Stimulated activated CD4-positive, alpha-beta T cell treated with anti-CD3 and anti-CD28 coated beads, Interleukin-12 subunit alpha, Interleukin-12 subunit beta, amount 100 ng/mL, for 48 hours (primary cell): ENCODE measurements at places on chromosomes 13 and 19.

GRCh38 chr13:57302604-57303003 lies 135.6 kb downstream of the PRR20E start:
- no peak for DNase-seq

DNA sequence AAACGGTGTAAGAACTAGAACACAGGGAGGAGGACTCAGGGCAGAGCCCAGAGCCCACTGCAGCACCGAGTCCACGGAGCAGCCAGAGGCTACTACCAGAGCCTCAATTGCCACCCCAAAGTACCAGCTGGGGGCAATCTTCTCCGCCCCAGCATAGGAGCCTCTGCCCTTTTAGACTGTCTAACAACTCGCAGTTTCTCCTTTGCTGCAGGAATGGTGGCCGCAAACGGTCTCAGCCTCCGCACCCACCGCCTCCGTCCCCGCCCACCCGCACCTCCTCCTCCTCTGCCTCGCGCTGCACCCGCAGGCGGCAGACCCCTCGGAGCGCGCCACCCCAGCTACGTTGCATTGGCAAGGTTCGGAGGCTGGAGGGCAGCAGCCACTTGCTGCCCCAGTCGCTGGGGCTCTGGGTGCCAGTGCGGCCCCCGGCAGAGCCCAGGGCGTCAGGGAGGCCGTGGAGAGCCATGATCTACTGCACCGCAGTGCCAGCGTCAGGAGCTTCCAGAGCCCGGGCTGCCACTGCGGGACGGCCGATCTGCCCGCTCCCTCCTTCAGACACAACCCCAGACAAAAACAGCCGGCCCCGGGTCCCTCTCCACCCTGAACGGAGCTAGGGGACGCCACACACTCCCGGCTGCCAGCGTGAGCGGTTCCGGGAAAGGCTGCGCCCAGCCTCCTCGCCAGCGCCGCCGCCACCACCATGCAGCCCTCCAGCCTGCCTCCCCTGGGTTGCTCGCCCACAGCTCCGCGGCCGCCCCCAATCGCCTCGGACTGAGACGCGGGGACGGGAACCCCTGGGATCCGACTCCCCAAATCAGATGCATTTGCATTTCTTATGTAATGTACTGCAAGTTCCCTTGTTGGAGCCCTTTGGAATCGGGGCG lies 1.8 kb downstream of the FGF14 start:
- no peak for DNase-seq

- no peak for DNase-seq
Measured at GRCh38 chr19:6086068-6086788, 24.1 kb downstream of the RFX2 start.

DNA sequence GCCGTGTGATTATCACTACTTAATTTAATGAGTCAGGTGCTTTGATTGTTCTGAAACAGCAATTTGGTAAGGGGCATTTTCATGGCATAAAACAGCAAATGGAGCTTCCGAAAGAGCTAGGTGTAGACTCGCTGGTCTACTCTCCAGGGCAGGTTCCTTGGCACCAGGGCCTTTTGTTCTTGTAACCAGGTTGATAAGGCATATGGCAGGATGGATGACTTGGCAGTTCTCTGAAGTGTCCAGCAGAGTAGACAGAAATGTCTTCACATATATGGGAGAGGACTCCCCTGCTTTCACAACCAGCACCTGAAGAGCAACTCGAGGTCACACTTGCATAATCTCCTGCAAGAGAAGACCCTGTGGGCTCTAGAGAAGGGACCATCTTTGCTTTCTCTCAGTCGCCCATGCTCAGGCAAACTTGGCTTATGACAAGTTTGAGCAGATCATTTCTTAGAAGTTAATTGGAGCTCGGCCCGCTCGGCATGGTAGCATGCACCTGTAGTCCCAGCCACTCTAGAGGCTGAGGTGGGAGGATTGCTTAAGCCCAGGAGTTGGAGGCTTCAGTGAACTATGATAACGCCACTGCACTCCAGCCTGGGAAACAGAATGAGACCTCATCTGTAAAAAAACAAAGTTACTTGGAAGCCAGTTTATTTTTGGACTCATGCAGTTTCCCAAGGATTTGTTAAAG lies 23.3 kb upstream of the WASF3 start:
- no peak for DNase-seq

DNA sequence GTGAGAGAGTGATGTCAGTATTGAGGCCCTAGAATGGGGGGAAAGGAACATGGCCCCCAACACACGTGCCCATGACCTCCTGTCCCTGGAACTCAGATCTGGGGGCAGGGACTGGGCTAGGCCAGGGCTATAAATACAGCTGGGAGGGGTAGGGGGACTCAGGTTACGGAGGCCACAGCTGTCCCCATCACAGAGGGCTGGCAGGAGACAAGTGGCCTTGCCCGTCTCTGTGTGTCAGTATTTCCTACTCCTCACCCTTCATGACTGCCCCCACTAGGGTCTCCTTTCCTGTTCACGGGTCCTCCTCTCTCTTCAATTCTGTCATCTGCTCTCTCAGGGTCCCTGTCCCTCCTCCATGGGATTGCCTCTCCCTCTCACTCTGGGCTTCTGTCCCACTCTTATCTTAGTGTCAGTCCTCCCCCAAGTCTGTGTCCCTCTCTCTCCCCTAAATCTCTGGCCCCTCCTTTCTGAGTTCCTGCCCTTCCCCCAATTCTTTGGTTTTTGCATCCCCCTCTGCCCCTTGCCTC lies 687 bp upstream of the HRC start:
- DNase-seq: no peak

DNA sequence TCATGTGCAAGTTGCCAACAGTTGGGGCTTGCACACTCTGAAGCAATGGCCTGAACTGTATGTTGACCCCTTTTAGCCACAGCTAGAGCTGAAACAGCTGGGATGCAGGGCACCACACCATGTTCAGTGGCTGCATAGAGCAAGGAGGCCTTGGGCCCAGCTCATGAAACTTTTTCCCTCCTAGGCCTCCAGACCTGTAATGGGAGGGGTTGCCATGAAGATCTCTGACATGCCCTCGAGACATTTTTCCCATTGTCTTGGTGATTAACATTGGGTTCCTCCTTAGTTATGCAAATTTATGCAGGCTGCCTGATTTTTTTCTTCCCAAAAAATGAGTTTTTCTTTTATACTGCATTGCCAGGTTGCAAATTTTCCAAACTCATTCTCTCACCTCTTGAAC lies 165.1 kb upstream of the PRR20A start:
- no peak for DNase-seq

GRCh38 chr19:17041976-17042375 lies 15.4 kb upstream of the CPAMD8 start:
- no peak for DNase-seq

GRCh38 chr13:98571955-98572662 lies 4.8 kb downstream of the STK24 start:
- DNase-seq: no peak

DNA sequence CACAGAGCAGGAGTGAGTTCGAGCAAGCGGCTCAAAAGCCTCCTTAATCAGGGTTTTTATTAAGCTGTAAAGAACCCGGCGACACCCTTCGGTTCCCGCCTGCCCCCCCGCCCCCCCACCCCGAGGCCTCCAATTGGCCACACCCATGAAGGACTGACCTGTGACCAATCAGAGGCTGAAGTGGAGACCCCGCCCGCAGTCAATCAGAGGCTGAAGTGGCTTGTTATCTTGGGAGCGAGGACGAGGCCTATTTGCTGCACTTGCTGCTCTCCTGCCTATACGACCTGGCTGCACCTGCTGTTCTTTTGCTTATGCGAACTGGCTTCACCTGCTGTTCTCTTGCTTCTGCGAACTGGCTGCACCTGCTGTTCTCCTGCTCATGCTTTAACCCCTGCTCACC lies 844.9 kb downstream of the OLFM4 start:
- DNase-seq: no peak

- DNase-seq: no peak
Measured at GRCh38 chr13:75226733-75227435, 255.1 kb downstream of the TBC1D4 start.

DNA sequence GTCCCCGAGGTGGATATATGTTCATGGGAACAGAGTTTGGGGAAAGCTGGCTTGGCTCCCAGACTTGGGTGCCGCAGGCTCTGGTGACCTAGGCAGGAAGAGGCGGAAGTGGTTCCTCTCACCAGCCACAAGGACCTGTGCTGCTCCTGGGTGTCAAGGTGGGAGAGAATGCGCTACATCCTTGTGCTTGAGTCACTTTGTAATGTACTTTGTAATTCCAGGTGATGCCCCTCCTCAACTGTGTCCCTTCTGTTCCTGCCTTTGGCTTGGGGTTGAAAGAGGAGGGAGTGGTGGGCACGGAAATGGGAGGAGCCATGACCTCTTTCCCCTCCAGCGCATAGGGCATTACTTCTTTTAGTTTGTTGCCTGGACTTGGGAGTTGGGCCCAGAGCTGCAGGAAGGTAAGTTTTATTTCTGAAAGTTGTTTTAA lies 10.9 kb downstream of the GARRE1 start:
- DNase-seq: no peak

GRCh38 chr19:3679581-3679980 lies 20.7 kb downstream of the PIP5K1C start:
- no peak for DNase-seq
